ENCODE measurements at places on chromosomes 1 and 21. TPM values are rescaled to one million over a fixed set of nuclear protein-coding genes. Genes with fewer than 3 reads are reported as not detected.

DNA sequence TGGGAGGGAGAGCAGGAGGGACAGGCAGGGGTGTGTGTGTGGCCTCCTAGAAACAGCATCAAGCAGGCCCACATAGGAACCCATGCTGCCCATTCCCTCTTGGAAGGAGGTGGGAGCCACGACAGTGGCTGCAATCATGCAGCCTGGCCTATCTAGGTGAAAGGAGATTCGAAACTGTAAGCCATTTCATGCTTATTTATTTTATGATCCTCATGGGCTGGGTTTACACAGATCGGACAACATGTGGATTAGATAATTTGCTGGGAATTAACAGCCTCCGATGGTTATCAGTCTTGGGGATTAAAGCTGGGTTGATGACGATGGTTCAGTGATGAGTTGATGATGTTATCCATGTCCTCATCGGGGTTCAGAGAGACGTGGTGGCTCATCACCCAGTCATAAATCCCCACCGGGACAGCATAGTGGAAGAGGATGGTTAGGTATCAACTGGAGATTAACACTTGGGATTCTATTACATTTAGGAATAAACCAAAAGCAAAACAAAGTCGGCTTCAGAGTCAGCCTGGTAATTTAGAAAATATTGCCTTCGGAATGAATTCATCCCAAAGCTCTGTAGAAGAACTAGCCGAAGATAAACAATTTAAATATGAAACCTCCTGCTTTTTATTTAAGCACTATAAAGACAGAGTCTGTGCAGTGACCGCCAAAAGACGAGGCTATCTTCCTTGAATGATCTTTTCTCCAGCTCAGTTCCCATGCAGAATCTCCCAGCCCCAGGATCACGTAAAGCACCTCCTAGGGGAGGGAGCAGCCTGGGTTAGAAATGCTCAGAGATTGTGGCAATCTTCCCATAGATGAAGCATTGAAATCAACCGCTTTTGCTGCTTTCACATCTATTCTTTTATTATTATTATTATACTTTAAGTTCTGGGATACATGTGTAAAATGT lies 252.8 kb downstream of the FOXD2 start:
- DNase-seq: no peak

DNA sequence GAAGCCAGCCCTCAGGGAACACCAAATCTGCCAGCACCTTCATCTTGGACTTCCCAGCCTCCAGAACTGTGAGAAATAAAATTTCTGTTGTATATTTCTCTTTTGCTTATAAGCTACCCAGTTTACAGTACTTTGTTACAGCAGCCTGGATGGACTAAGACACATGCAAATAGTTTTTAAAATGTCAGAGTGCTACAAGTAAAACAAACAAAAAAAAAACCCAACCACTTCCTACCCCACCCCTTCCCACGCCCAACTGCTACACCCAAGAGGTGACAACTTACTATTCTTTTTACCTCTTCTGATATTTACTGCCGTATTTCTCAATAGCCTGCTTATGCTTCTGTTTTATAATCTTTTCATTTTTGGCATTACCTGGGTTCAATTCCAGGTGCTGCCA lies 8.6 kb upstream of the SPSB1 start:
- DNase-seq: no peak

DNA sequence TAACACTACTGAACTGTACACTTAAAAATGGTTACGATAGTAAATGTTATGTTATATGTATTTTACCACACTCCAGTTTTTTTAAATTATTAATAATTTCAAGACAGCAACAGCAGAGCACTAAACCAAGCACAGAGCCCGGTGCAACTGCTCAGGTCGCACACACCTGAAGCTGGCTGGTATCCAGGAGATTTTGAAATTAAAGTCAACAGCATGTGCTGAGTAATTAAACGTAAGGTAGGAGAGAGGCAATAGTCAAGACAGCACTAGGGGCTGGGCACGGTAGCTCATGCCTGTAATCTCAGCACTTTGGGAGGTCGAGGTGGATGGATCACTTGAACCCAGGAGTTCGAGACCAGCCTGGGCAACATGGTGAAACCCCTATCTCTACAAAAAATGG lies 35.1 kb upstream of the SLC30A10 start:
- no peak for DNase-seq

DNA sequence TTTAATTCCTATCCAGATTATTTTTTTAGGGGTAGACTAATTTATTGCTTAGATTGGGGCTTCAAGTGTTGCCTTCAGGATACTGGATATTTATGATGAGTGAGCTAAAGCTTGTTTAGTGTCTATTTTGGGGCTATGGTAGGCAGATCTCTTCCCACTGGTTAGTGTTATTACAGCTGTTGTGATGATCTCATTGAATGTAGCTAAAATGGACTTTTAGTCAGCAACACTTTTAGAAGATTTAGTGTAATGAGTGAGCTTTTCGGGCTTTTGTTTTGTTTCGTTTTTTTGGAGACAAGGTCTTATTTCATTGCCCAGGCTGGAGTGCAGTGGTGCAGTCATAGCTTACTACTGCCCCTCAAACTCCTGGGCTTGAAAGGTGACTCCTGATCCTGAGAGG lies 14.2 kb downstream of the THRAP3 start:
- no peak for DNase-seq

DNA sequence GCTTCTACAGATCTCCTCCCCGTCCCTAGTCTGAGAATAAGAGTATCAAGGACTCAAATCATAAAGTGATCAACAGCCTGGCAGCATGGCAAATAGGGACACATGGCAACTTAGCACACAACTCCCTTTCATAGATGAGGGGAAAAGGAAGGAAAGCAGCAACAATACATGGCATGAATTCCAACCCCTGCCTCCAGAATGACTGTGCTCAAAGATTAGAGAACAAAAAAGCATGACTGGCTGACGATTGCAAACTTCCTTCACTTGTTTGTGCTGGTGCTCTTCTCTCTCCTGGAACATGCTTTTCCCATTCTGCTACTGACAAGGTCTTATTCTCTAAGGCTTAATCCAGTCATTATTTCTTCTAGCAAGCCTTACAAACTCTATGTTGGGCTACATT lies 11.5 kb downstream of the KTI12 start:
- DNase-seq: no peak

DNA sequence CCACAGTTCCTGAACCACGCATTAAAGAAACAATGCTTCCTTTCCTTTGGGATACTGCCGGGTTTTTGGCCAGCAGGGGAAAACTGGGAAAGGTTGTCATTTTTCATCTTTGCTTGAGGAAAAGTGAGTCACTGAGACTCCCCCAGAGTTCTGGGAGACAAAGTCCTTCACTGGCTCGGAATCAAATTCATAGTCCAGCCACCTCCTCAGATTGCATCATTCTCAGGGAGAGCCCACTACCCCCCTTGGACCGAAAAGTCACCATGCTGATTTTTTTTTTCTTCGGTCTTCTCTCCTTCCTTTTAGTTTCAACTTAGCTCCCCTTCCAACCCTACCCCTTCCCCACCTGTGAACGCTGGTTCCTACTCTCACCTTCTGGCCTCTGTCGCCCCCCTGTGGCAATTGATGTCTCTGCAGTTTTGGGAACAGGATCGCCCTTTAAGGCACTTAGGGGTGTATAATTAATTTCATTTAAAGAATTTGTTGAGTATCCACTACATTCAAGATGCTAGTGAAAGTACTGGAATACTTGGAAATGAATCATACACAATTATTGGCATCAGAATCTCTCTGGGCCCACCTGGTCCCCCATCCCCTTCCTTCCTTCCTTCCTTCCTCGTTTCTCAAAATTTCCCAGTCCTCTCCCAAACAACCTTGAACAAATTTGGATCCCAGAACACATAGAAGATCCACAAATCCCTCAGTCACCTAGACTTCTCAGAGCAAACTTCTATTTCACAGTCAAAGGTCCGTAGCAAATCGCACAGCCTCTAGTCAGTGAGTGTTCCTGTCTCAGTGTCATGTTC lies 6.9 kb downstream of the ACKR1 start:
- DNase-seq: no peak

DNA sequence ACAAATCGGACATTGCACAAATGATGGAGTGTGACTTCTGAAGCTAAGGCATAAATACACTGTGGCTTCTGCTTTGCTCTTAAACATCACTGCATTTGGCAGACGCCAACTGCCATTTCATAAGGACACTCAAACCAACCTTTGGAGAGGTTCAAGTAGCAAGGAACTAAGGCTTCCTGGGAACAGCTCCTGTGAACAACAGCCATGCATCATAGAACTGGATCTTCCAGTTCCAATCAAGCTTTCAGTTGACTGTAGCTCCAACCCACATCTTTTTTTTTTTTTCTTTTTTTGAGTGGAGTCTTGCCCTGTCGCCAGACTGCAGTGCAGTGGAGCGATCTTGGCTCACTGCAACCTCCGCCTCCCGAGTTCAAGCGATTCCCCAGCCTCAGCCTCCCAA lies 10.7 kb upstream of the HUNK start:
- DNase-seq: no peak

GRCh38 chr1:158076441-158076840 lies 83.0 kb downstream of the KIRREL1 start:
- no peak for DNase-seq

- peak; percentile 50 for DNase-seq
These were observed 52.2 kb downstream of the SMYD2 start for GRCh38 chr1:214332946-214333798.

DNA sequence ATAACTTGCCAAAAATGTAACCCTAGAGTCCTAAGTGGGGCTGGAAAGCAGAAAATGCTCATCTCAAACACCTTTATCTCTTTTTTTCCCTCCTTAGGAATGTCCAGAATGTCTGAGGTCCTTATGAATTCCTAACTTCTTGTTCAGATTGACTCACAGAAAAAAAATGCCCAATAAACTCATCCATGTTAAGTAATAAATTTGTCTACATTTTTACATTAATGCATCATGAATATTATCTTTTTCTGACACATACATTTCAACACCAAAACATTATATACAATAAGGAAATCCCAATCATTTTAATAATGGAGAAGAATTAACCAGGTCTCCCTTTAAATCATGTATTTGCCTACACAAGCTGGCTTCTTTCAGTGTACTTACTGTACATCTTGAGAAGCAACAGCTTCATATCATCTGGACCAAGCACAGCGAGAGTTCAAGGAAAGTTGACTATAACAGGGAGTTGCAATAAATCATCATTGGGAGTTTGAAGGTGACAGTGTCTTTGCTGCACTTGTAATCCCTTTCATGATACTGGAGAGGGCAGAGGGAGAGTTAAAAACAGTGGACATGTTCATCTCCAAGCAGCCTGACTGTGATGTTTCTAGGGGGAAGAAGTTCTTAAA lies 565.2 kb downstream of the LTN1 start:
- DNase-seq: no peak

DNA sequence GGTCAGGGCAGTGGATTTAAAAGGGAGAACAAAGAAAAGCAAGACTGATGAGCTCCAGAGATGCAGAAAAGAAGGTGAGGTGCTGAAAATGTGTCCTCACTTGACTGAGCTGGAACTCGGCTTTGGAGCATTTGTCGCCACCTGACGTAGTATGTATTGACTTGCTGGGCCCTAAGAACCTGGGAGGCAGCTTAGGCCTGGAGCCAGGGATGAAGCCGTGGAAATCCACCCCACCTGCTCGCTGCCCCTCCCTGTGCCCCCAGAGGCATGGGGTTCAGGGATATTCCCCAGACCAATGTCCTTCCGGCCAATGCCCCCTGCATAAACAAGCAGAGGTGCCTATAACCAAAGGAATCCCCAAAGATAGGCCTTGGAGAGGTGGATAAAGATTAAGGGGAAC lies 14.3 kb downstream of the MRAP start:
- DNase-seq: no peak

- no peak for DNase-seq
These were observed 101.1 kb upstream of the SOD1 start for GRCh38 chr21:31558189-31558961.

DNA sequence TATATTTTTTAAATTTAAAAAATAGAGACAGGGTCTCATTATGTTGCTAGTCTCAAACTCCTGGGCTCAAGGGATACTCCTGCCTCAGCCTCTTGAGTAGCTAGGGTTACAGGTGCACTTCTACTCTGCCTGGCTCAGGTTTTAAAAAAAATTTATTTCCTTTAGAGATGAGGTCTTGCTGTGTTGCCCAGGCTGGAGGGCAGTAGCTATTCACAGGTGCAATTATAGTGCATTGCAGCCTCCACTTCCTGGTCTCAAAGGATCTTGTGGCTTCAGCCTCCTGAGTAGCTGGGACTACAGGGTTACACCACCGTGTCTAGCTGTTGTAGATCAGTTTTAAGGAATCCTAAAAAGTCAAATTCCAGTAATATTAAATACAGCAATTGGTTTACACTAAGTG lies 5.0 kb downstream of the RNF11 start:
- DNase-seq: no peak

DNA sequence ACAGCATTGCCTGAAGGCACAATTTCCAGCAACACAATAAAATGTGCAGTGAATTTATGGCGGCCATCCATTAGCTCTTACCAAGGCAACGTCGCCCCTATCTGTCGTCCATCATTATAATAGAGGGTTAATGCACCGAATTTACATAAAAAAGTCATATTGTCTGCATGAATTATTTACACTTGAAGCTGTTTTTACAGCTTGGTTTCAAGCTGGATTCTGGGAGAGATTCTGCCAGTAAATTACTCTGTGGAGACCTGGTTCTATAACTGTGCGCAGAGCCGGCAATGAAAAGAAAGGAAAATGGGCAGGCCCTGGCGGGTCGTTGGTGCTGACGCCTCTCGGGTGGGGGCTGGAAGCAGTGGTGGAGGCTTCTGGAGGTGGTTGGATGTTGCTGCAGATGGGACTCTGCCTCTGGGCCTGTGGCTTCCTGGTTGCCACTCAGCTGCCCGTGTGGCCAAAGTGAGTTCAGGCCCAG lies 48.9 kb upstream of the POU3F1 start:
- no peak for DNase-seq

DNA sequence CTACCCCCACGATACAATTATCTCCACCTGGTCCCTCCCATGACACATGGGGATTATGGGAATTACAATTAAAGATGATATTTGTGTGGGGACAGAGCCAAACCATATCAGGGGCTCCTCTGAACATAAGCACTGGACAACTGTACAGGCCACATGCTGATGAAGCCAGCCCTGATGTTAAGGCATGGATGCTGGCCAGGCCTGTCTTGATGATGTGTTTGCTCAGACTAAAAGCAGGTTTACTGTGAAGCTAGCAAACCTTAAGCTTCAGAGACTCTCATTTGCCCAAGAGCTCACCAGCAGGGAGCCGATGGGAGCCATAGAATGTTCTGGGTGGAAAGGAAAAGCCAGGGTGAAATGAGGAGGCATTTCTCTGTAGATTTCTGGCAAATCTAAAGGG lies 135.3 kb upstream of the KCNK1 start:
- DNase-seq: no peak

GRCh38 chr1:209248649-209249279 lies 334.8 kb upstream of the CAMK1G start:
- peak; percentile 62 for DNase-seq

GRCh38 chr1:27527223-27527889 lies 37.4 kb upstream of the WASF2 start:
- peak; percentile 56 for DNase-seq

GRCh38 chr1:60562740-60563139 lies 489.2 kb upstream of the C1orf87 start:
- no peak for DNase-seq

- DNase-seq: no peak
These were observed 77.6 kb downstream of the MATN1 start for GRCh38 chr1:30645807-30646206.

GRCh38 chr1:15627343-15627988 lies 10.2 kb downstream of the DDI2 start:
- no peak for DNase-seq

WDR47 gene
- 19.1 TPM for total RNA-seq

AMPD1 gene
- total RNA-seq: not detected

COL6A1 gene
- 583 TPM for total RNA-seq

CFHR3 gene
- 0.49 TPM for total RNA-seq

TP73 gene
- 0.17 TPM for total RNA-seq

CCDC30 gene
- 8.4 TPM for total RNA-seq

SPRR2G gene
- not detected for total RNA-seq

Measured in mucosa of gallbladder (tissue), 1 donor.